T47D (cell line): ENCODE measurements at places on chromosomes 5 and 9.
A peak's percentile ranks its signal among the peaks of the same experiment; 100 is the strongest.

- DNase-seq = no peak
Measured at GRCh38 chr9:105850852-105851500, 156.6 kb downstream of the TMEM38B start.

- DNase-seq = no peak
Measured at GRCh38 chr5:180644825-180645273, 4.6 kb downstream of the FLT4 start.

GRCh38 chr5:60325870-60326269, 374.1 kb downstream of the DEPDC1B start:
- DNase-seq = no peak

- DNase-seq = no peak
Measured at GRCh38 chr5:172093965-172094364, 87.5 kb upstream of the FBXW11 start.

DNA sequence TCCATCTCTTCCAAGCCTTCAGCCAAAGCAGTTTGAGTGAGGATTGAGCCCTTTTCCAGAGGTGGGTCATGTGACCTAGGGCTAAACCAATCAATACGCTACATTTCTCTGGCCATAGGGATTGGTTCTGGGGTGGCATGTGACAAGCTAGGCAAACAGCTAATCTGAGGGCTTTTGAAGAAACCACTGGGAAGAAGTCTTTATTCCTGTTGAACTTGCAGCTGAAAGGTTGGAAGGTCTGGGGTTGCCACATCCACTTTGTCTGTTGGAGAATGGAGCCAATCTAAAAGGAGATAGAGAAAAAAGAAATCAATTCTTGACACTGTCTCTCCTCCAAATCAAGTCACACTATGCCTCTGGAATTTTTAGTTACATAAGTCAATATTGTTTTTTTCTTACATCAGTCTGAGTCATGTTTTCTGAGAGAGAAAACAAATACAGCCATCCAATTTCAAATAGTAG, 637.8 kb upstream of the WWC1 start:
- DNase-seq = no peak

DNA sequence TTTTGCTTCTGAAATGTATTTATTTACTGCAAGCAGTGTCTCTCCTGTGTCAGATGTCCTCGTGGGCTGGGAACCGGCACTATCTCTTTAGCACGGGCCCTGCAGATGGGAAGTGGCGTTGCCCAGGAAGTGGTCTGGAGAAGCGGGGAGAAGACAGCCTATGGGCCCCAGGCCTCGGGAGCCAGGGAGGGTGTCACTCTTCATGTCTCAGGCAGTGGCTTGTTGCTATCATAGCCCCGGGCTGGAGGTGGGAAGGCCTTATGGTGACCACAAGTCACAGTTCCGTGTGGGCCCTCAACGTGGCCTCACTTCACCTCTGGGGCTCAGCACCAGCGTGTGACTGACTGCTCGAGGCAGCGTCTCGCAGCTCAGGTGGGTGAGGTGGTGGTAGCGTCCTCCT, 41.4 kb downstream of the SYK start:
- DNase-seq = no peak

- DNase-seq = no peak
Measured at GRCh38 chr9:115341426-115341825, 223.5 kb upstream of the TNC start.

DNA sequence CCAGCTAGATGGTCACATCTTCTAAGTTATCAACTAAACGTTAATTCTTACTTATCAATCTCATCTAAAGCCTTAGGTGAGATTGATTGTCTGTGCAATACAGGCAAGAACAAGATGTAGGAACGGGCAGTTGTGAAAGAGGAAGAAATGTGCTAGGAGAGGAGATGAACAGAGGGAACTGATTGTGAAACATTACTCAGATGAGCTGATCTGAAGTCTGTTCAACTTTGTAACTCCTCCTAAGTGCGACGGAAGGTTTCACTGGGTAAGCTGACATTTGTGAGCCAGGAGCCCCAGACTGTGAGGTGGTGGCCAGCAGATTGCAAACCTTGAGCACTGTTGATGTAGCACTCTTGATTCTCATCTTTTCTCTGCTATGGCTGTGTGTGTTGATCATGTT, 204.1 kb downstream of the CD180 start:
- no peak for DNase-seq

DNA sequence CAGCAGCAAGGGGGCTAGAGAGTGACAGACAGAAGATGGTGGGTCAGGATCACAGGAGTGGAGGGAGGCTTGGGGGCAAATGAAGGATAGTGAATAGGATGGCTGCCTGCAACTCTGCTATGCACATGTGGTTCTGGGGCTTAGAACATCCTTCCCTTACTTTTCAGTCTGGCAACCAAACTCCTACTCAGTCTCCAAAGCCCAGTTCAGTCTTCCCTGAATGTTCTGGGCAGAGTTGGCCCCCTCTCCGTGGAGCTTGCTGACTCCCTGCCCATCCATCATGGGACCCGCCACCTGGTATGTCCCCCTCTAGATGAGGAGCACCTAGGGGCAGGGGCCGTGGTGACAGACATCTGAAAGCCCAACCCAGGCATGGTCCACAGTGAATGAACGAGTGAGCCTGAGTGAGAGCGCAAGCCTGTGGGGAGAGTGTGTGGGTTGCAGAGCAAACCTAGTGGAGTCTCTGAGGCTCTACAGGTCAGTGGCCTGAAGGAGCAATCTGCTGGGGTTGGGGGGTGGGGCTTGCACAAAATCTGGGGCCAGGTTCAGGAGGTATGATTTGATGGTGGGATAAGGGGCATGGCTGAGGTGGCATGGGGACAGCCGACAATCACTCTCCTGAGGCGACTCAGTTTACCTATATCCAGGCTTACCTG, 180.6 kb downstream of the FGF18 start:
- DNase-seq = no peak

GRCh38 chr9:130857864-130858738, 23.0 kb downstream of the ABL1 start:
- DNase-seq = no peak

DNA sequence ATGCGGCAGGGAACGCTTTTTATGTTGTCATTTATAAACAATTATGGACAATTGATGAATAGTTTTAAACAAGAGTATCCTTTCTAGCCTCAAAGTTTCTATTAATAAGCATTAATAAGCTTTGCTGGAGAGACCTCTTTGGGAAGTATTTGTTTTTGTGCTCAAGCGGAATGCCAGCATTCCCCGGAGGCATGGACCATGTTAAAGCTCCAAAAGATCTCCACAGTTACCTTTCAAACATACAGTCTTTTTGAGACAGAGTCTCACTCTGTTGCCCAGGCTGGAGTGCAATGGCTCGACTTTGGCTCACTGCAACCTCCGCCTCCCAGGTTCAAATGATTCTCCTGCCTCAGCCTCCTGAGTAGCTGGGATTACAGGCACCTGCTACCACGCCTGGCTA, 9.6 kb downstream of the MSANTD3 start:
- DNase-seq = no peak

DNA sequence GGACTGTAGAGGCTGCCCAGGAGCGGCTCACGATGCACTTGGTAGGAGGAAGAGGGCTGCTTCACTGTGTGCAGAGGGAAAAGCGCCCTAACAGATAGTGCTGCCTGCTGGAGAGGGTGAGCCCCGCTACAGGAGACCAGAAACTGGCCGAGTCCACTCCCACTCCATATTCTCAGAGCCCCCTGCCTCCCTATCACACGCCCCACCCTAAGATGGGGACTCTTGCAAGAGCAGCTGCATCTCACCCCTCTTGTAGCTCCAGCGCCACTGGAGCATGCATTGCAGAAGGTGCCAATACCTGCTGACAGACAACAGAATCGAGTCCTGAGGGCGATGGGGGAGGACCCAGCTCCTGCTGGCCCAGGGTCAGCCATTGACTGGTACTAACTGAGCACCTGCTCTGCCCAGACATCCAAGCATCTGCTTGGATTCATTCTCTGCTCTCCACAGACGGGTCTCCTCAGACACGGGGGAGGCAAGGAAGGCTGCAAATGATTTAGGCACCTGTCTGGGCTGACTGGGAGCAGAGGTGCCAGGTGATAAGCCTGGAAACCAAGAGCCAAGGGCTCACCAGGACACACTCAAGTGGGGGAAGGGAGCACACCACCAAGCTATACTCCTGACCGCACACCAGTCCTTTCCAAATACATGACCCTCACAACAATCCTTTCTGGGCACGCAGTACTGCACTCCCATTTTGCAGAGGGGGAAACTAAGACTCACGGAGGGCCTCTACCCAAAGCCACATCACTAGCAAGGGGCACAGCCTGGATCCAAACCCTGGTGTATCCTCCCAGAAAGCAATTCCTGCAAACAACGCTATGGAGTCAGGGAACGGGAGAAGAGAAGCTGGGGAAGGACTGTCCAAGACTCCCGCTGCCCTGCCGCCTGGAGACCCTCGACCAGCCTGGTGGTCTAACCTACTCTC, 1.6 kb downstream of the BICD2 start:
- no peak for DNase-seq

DNA sequence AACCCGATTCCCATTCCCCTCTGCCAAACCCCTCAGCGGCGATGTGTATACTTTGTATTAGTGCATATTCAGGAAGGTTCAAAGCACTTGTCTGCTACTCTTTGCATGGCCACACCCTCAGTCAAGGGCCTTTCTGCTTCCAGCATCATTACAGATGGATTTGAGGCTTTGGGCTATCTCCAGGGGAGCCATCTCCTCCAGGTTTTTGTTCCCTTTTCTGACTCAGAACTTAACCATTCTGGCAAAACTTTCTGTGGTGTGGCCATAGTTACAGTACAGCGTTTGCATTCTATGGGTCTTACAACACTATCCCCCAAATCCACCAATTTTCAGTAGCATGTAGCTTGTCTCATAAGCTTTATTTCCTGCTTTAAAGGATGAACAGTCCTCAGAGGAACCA, 36.0 kb upstream of the SVEP1 start:
- no peak for DNase-seq

GRCh38 chr9:104468261-104468660, 35.8 kb upstream of the OR13F1 start:
- no peak for DNase-seq

DNA sequence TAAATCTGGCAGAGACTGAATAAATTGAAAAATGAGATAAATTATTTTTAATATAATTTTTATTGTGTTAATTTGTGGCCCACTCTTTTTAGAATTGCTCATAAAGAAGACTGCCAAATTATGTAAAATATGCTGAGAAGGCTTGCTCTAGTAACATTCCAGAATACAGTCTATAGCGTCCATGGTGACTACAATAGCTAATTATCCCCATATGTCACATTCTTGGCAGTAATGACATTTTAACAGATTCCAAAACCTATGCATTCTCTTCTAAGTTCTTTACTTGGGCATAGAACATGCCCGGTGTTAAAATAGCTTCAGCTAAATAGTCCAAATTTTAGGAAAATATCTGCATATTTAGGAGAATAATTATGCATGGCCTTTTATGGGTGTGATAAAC, 697.0 kb upstream of the SEMA6A start:
- no peak for DNase-seq

- DNase-seq = no peak
Measured at GRCh38 chr5:175254155-175254554, 189.8 kb downstream of the DRD1 start.

GRCh38 chr5:135240283-135240633, 158.8 kb downstream of the MACROH2A1 start:
- DNase-seq = no peak

- DNase-seq = no peak
Measured at GRCh38 chr5:133393776-133394476, 218.4 kb downstream of the FSTL4 start.

DNA sequence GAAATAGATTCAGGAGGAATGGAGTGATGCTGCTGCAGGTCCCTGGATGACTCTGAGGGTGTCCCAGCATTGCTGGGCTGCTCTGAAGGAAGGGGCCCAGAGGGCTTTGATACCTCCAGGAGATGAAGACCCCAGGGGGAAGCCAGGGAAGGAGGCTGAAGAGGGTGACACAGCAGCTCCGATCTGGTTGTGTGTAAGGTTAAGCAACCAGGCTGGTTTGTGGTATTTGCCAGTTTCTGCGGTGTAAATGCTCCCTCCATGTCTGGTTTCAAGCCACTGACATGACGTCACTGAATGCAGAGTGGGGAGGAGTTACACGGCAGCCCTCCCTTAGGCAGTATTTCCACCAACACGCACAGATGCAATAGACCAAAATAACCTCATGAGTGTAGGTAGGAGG, 40.0 kb upstream of the ORM1 start:
- peak; percentile 70 for DNase-seq

- DNase-seq = no peak
Measured at GRCh38 chr9:88049677-88050307, 75.5 kb upstream of the CDK20 start.

DNA sequence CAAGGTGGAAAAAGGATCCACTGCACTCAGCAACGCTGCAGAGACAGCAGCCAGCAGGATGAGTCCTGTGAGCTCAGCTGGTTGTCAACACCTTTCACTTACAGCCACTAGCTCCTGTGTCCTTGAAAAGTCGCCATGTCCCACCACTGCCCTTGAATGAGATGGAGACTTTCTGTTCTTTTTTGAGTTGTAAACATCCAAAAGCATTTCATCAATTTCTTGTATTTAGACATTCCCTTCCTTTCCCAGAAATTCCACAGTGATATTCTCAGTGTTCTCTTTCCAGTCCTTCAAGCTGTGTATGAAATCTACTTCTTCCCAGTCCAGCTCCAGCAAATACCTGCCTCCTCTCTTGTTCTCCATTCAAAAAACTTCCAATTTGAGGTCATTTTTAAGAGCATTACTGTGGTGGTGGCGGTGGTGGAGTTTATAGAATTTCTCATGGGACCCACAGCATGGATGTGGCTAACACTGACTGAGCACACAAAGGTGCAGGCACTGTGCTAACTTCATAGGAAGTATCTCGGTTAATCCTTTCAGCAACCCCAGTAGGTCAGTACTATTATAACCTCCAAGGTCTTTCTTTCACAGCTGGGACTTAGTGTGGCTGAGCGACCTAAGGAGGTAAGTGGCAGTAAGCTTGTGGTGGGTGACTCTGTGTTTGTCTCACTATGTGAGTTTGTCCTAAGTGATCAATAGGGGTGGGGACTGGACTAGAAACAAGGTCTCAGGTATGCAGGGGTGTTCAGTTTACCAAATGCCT, 15.0 kb upstream of the GPX3 start:
- DNase-seq = no peak

DNA sequence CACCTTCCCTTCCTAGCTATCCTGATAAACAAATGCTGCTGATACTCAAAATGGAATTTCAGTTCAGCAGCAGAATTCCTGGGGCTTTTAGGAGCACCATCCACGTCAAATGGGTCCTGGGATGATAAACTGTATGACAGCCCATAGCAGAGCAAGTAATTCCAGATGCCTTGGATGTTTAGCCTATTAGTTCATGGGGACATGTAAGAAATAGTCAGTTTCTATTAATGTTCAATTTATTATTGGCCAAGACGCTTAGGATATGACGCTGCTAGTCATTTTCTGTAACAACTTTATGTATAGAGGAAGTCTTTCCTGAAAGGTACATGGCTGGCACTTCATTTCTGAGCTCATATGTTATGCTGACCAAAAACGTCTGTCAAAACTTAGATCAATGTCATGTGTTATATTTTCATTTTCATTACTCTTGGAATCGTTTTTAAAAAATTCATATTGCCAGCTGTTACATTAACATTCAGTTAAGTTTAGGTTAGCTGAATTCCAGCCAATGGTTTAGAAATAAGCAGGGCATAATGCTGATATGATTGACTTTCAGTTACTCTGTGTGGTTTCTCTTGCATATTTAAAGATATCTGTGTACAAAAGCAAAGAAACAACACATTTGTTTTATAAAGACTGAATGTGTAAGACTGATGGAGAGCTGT, 243.8 kb downstream of the CSNK1G3 start:
- DNase-seq = no peak
